Thoracic aorta endothelial cell (primary cell): ENCODE measurements at places on chromosomes 5 and 9. TPM values are rescaled to one million over a fixed set of nuclear protein-coding genes. Genes with fewer than 3 reads are reported as not detected.

GNA14 gene
- total RNA-seq: 3.9 and 5.2 TPM in 2 replicates

TAF1L gene
- total RNA-seq: under 0.01 TPM in 1 of 2 replicates, not detected in the other

CTNND2 gene
- not detected in 2 replicates for total RNA-seq

HRH2 gene
- total RNA-seq: 1.7 TPM in 1 of 2 replicates, not detected in the other

PAX5 gene
- not detected in 2 replicates for total RNA-seq

BTNL3 gene
- not detected in 2 replicates for total RNA-seq

CSNK1G3 gene
- total RNA-seq: 68.4 and 77.5 TPM in 2 replicates

ST6GALNAC6 gene
- total RNA-seq: 29.4 and 30.4 TPM in 2 replicates

FGF18 gene
- total RNA-seq: 0.07 TPM in 1 of 2 replicates, not detected in the other

VLDLR gene
- 5.1 and 8.8 TPM in 2 replicates for total RNA-seq

PTPRD gene
- 1.6 and 5.0 TPM in 2 replicates for total RNA-seq

PTRH1 gene
- 21.0 and 24.7 TPM in 2 replicates for total RNA-seq

TLE4 gene
- 43.9 and 47.4 TPM in 2 replicates for total RNA-seq

RASEF gene
- under 0.01 and 0.07 TPM in 2 replicates for total RNA-seq

SLC36A2 gene
- not detected in 2 replicates for total RNA-seq

IL33 gene
- total RNA-seq: 8.2 and 45.9 TPM in 2 replicates

TXNDC8 gene
- not detected in 2 replicates for total RNA-seq

ZFAND5 gene
- 146 and 190 TPM in 2 replicates for total RNA-seq

SPINK13 gene
- not detected in 2 replicates for total RNA-seq

SLC44A1 gene
- 50.5 and 65.8 TPM in 2 replicates for total RNA-seq

PDE6A gene
- total RNA-seq: not detected in 2 replicates

KIF12 gene
- 0.22 TPM in 1 of 2 replicates, not detected in the other for total RNA-seq

PLCXD3 gene
- under 0.01 and 0.13 TPM in 2 replicates for total RNA-seq

DRD1 gene
- not detected in 2 replicates for total RNA-seq

GFPT2 gene
- 0.43 and 2.4 TPM in 2 replicates for total RNA-seq

PCDHB15 gene
- 0.14 and 0.66 TPM in 2 replicates for total RNA-seq

ZNF782 gene
- total RNA-seq: 6.2 and 7.3 TPM in 2 replicates

GFI1B gene
- total RNA-seq: not detected in 2 replicates

COL27A1 gene
- total RNA-seq: 19.4 and 23.2 TPM in 2 replicates

RNF224 gene
- total RNA-seq: 0.07 TPM in 1 of 2 replicates, not detected in the other

GM2A gene
- total RNA-seq: 19.5 and 19.9 TPM in 2 replicates

ZNF454 gene
- total RNA-seq: 0.50 and 1.3 TPM in 2 replicates

MZB1 gene
- total RNA-seq: 0.07 TPM in 1 of 2 replicates, not detected in the other

ZSWIM6 gene
- 26.6 and 44.1 TPM in 2 replicates for total RNA-seq

CNTLN gene
- total RNA-seq: 20.7 and 22.0 TPM in 2 replicates

CER1 gene
- not detected in 2 replicates for total RNA-seq

PCA3 gene
- 2.0 and 2.2 TPM in 2 replicates for total RNA-seq

BAAT gene
- total RNA-seq: under 0.01 and 0.07 TPM in 2 replicates

FOXI1 gene
- total RNA-seq: not detected in 2 replicates

MYO10 gene
- total RNA-seq: 131 and 155 TPM in 2 replicates

CDO1 gene
- total RNA-seq: 1.5 and 3.5 TPM in 2 replicates

EFNA5 gene
- 23.8 and 25.8 TPM in 2 replicates for total RNA-seq

S1PR3 gene
- total RNA-seq: 22.7 and 25.9 TPM in 2 replicates

IGFBPL1 gene
- total RNA-seq: 0.13 and 0.29 TPM in 2 replicates

LEAP2 gene
- 0.50 and 0.53 TPM in 2 replicates for total RNA-seq

PALM2AKAP2 gene
- 0.22 and 1.2 TPM in 2 replicates for total RNA-seq

ADAM19 gene
- 19.8 and 20.5 TPM in 2 replicates for total RNA-seq

IRX1 gene
- 0.07 TPM in 1 of 2 replicates, not detected in the other for total RNA-seq

SSNA1 gene
- 84.6 and 91.9 TPM in 2 replicates for total RNA-seq

PAIP2 gene
- total RNA-seq: 103 TPM in 2 replicates

NRARP gene
- 12.1 and 16.5 TPM in 2 replicates for total RNA-seq

FBXO4 gene
- total RNA-seq: 8.8 and 9.4 TPM in 2 replicates
